ENCODE measurements at places on chromosomes 5 and 9. TPM values are rescaled to one million over a fixed set of nuclear protein-coding genes. Genes with fewer than 3 reads are reported as not detected.

NXNL2 gene
- polyA plus RNA-seq, result not detected

MLANA gene
- 1.2 TPM for polyA plus RNA-seq

PFN3 gene
- polyA plus RNA-seq, result not detected

DNAH5 gene
- 0.61 TPM for polyA plus RNA-seq

BARHL1 gene
- polyA plus RNA-seq, result not detected

CTXN3 gene
- polyA plus RNA-seq, result 2.7 TPM

RANBP3L gene
- 0.30 TPM for polyA plus RNA-seq

GPR150 gene
- not detected for polyA plus RNA-seq

PCDHGA10 gene
- polyA plus RNA-seq, result 1.6 TPM

PTGDS gene
- polyA plus RNA-seq, result 30.3 TPM

ZNF300 gene
- 8.5 TPM for polyA plus RNA-seq

SLC36A2 gene
- not detected for polyA plus RNA-seq

TMEM8B gene
- 24.8 TPM for polyA plus RNA-seq

Measured in muscle of arm (tissue), 14 donors.